ENCODE measurements at places on chromosomes 12 and 14.

- DNase-seq, result no peak
Observed at GRCh38 chr14:61212546-61212945, 68.6 kb downstream of the TMEM30B start.

DNA sequence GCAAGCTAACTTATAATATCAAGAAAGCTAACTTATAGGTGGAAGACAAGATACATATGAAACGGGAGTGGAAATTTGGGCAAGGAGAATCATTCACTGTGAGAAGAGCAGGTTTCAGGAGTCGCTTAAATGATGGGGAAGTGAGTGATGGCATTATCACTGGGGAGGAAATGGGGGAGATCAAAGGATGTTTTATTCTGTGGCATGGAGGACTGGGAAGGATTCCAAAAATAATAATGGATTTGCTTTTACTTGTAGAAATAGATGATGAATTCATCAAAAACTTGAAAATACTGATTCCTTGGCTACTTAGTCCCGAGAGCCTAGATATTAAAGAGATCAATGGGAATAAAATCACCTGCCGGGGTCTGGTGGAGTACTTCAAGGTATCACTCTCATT is 47.8 kb downstream of the SAV1 start:
- no peak for DNase-seq

DNA sequence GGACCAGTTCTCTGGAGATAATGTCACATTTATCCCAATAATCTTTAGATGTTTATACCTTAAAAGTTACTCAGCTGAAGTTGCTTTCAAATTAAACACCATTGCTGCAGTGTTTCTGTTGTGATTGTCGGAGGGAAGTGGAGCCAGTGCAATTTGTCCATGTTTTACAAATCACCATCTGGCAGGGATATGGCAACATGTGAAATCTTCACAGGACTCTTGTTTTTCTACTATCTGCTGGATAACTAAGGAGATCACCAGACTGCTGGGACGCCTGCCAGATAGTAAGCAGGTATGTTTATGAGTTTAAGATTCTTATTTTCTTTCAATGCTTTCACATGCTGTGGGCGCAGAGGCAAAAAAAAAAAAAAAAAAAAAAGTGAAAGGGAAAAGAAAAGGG is 100.3 kb upstream of the SOX5 start:
- DNase-seq, result no peak

DNA sequence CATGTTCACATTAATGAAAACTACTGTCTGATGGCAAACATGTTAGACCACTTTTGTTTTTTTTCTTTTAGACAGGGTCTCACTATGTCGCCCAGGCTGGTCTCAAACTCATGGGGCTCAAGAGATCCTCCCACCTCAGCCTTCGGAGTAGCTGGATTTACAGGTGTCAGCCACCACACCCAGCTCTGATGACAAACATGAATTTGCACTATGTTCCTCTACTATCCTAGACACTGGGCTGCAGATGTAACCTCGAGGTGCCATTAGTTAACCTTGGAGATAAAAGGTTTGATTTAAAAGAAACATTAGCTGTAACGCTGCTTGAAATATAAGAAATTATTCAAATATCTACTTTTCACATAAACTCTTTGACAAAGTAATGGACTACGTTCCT is 8.1 kb downstream of the VPS37B start:
- DNase-seq, result no peak

DNA sequence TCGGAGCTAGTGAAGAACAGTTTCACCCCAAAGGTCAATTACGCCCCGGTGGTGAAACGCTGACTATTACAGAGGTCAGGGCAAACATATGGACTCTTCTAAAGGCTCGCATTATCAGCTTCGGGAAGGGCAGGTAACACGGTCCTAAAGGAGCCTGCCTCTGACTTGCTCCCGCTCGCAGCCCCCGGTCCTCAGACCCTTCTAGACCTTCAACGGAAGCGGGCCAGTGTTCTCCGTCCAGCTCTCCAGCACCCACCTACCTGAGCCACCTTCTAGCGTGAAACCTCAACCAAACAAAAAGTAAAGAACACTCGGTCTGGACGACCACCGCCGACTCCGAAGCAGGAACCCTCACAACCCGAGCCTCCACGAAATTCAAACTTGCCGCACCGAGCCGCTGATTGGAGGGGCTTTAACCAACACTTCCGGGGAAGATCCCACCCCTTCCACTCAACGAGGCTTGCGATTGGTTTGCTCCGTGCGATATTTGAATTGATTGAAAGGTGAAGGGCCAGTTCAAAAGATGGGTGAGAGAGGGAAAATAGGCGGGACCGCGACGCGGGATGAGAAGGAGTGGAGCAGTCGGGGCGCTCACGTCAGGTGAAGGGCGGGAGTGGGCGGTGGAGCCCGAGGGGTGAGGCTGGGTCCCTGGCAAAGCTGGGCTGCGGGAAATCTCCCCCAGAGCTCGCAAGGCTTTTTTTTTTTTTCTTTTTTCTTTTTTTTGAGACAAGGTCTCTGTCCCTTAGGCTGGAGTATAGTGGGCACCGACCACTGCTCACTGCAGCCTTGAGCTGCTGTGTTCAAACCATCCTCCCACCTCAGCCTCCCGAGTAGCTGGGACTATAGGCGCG is at the start of gene DLGAP5:
DLGAP5 (minus strand) TSS at position 383 of the 851 bp plus-strand sequence. CDS start 2,406 bp downstream, outside the sequence.
- peak; percentile 80 for DNase-seq

GRCh38 chr12:50999093-50999492 is 27.1 kb downstream of the SLC11A2 start:
- no peak for DNase-seq

- DNase-seq, result no peak
Observed at GRCh38 chr12:20885552-20885951, 75.0 kb downstream of the SLCO1B3 start.

DNA sequence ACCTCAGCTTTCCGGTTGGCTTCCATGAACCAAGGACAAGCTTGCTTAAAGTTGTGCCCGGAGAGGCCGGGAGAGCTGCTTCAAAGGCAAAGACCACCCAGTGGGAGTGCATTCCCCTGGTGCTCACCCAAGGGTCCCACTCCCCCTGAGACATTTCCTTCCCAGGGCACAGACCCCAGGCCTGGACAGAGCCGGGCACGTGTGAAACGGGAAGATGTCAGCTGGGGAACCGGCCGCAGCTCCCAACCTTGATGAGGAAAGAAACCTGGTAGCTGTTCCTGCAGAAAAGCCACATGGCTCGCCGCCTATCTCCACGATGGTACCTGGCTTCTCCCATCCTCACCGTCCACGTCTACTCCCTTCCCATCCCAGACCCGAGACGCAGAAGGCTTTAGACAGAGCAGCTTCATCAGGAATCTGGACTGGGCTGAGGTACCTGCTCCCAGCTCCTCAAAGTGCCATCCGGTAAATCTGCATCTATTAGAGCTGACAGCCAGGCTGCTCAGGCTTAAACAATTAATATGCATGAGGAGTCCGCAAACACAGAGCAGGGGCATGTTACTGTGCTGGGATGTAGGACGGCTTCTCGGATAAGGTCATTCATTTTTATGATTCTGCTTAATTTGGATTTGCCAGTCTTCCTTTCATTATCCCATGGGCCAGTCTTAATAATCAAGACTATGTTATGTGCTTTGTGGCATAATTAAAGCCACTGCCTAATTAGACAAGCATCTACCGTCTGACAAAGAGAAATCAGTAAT is 53.1 kb downstream of the GALNT9 start:
- no peak for DNase-seq

GRCh38 chr12:50103767-50104321 is at the start of gene GPD1:
Gene GPD1 (plus strand): TSS chr12:50104008. CDS start chr12:50104051, 43 bp downstream.
- DNase-seq, result peak; percentile 34

GRCh38 chr12:98238515-98239130 is 276.8 kb upstream of the TMPO start:
- no peak for DNase-seq

DNA sequence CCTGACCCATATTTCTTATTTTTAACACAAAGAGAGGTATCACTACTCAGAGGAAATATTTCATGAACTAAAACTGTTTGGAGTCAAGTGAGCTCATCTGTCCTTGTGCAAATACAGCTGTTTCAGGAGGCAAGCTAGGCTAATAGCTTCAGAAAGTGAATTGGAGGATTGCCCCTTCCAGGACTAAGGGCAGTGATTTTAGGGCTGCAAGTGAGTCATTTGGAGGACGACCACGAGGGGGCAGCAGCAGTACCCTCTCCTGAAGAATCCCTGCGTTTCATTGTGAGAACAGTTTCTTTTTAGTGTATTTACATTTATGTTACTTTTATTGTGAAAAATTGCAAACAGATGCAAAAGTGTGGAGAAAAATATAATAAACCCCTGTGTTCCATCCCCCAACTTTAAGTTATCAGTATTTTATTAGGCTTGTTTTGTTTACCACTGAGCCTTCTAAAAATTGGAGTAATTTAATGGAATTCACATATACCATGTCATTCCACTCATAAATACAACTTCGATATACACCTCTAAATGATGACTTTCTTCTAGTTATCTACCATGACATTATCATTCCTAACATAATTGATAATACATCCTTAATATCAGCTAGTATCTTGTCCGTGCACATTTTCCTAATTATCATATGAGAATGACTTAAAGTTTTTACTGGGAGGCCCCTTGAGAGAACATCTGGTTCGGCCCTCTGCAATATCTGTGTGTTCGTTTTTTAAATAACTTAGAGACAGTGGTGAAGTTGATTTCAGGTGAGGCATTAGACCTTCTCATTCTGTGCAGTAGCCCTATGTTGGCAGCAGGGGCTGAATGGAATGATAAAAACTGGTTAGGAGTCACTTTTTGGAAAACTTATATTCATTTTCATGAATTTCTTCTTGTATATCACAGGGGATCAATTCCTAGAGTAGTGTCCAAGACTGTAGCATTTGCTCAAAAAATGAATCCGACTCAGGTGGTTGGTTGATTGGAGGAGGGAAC is 13.7 kb downstream of the FOXJ2 start:
- peak; percentile 21 for DNase-seq

GRCh38 chr12:47781479-47782371 is 8.7 kb downstream of the SLC48A1 start:
- no peak for DNase-seq

- DNase-seq, result no peak
Observed at GRCh38 chr12:21472197-21472823, 29.1 kb downstream of the RECQL start.

DNA sequence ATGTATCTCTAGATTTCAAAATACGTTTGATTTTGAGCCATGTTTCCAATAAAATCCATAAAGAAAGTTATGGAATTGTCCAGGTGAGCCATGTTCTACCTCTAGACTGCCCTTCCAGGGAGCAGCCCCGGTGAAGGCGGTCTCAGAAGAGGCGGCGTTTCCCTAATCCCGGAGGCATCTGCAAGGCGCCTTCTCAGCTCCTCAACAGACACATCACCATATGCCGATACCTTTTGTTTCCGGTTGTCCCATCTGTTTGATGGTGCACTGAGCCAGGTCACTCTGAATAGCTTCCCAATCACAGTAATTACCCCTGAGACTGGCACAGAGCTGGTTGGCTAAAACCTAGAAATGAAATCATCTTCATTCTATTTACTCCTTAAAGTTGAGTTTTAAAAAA is 305.5 kb upstream of the FKBP4 start:
- no peak for DNase-seq

DNA sequence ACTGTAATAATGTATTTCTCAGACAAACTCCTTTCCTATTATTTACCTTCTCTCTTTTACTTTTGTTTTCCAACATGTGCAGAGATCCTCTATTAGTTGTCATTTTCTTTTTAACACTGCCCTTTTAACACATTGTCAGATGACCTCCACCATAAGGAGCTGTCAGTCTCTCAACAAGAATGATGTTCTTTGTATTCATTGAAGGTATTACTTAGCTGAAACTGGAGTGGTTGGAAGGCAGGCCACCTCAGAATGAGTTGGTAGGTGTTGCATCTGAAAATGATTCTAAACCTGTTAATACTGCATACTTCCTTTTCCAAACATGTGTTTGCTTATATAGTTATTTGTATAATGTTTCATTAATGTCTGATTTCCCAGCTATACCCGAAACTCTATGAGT is 16.9 kb downstream of the TMEM117 start:
- DNase-seq, result no peak

Data from substantia nigra (tissue), 51 donors.